ENCODE measurements at places on chromosomes 16 and 17.

DNA sequence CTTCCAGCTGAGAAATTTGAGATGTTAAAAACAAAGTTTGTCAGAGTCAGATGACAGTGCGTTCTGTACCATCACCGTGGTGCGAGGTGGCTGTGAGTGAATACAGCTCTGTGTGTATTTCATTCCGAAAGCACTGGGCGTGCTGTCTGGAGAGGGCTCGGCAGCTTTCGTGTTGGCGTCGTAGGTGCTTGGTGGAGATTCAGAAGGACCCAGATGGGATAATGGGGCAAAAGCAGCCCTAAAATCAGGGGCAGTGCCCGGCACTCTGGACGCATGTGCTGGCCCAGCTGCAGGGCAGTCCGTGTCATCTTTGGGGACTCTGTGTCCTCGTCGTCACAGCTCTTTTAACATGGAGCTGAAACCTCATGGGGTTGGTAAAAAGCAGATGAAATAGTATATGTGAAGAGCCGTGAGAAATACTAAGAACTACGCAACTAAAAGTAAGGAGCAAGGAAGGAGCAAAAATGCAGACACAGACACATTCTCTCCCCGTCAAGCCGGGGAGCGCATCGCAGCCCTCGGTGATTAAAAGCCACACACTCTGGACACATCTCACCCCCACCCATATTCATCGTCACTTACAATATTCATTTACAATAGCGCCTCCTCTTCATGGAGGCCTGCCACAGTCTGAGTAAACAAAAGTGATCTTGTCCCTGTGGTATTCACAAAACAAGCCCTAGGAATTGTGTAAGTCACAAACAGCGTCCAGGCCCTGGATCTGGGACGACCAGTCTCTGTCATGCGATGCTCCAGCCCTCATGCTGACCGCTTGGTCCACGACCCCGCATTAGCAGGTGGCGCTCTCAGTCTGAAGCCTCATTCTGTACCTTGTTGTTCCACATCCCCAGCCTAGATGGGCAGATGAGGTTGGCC, 206.7 kb downstream of the RPTOR start:
- no peak for DNase-seq

DNA sequence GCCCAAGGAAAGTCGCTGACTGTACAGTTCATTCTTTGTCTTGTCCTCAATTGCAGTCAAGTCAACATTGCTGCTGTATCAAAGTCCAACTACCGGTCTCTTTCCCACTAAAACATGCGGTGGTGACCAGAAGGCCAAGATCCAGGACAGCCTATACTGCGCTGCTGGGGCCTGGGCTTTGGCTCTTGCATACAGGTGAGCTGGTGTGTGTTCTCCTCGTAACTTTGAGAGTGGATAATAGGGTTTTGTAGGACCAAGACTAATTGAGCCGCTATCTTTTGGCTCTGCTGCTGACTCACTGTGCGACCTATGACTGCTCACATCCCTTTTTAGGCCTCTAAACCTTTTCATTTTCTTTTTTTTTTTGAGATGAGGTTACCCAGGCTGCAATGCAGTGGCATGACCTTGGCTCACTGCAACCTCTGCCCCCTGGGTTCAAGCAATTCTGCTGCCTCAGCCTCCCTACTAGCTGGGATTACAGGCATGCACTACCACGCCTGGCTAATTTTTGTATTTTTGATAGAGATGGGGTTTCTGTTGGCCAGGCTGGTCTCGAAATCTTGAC, 38.7 kb downstream of the PHKB start:
- no peak for DNase-seq

DNA sequence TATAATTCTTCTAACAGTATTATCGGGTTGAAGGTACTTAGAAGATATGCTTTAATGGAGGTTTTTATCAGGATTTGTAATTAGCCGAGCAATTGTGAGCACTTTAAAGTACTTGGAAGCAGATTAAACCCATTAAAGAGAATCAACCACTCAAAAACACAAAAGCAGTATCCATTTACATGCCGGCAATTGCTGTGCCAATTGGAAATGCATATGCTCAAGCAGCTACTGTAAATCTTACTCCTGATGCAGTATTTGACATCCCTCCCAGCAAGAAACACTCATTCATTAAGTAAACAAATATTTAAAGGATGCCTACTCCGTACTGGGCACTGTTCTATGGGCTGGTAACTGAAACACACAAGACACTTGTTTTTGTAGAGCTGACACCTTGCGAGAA, 11.4 kb upstream of the CCL1 start:
- DNase-seq, result no peak

DNA sequence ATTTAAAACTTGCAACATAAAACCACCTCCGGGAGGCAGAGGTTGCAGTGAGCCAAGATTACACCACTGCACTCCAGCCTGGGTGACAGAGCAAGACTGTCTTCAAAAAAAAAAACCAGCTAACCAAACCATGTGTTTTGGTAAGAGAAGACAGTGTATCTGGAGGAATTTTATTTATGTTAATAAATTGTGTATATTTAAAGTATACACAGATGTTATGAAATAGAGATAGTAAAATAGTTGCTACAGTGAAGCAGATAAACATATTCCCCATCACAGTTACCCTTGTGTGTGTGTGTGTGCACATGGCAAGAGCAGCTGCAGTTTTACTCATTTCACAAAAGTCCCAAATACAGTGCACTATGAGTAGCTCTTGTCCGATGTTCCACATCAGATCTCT, 54.8 kb upstream of the CRISPLD2 start:
- DNase-seq, result no peak

GRCh38 chr16:85658504-85659326, 30.0 kb downstream of the GINS2 start:
- DNase-seq, result no peak

DNA sequence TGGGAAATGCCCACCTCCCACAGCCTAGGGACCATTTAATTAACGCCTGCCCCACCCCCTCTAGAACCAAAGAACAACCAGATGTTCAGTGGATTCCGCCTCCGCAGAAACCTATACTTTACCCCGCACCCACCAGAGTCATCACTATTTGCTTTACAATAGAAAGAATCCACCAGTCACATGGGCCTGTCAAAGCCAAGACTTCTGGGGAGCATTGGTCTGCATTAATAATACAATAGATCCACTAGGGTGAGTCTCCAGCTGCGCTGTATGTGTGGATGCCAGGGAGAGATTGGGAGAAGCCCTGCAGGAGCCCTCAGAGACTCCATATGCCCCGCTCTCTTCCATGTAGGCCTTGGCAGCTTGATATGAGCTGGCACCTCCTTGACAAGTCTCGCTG, 31.3 kb downstream of the CLEC19A start:
- DNase-seq, result no peak

GRCh38 chr17:55735731-55736405, 13.2 kb upstream of the TMEM100 start:
- DNase-seq, result peak; percentile 39

DNA sequence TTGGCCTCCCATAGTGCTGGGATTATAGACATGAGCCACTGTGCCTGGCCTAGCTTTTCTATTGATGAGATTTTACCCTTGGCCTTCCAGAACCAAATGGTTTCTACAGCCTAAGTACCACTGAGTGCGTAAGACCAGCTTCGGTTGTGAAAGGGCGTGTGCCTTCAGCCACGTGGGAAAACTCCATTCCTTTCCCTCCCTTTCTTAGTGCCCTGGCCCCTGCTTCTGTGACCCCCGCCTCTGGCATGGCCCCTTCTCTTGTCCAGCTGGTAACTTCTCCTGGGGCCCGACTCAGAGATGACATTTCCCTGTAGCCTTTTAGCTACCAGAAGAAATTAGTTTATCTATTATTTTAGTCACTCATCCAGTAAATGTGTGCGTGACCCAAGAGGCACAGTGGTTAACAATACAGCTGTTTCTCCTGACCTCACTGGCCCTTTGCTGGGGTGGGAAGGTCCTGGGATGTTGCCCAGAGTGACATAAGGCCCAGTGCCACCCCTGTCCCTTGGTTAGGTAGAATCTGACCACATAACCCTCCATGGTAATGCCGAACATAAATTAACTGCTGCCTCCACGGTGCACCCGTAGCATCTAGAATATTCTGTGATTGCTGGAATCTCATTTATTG, 97.3 kb downstream of the PLCG2 start:
- no peak for DNase-seq

DNA sequence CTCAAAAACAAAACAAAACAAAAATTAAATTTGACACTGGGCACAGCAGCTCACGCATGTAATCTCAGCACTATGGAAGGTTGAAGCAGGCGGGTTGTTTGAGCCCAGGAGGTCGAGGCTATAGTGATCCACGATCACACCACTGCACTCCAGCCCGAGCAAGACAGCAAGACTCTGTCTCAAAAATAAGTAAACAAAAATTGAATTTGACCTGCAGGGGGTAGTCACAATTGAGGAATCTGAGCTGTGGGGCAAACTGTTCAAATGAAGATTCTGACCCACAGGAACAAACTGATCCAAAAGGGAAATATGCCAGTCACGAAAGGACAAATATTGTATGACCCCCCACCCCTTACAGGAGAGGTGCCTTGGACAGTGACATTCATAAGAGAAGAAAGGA, 29.8 kb downstream of the ANKRD11 start:
- no peak for DNase-seq

DNA sequence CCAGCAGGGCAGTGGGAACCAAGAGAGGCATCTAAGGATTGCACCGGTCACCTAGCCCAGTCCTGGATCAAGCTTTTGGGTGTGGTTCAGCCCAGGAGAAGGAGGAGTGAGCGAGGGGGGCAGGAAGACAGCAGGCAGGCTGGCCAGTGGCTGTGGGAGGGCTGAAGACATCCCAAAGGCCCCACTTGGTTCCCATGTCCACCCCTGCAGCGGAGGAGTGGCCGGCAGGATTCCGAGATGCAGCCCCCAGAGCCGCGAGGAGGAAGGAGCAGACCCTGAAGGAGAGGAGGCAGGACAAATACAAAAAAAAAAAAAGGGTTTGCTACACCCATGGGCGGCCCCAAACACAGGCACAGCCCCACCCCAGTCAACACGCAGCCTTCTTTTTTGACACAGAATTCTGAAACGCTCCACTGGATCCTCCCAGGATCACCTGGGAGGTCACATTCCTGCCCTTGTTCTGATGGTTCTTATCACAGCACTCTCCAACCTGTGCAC, 1.1 kb upstream of the SLC47A2 start:
- DNase-seq, result no peak

GRCh38 chr16:17343728-17344127, 127.0 kb downstream of the XYLT1 start:
- no peak for DNase-seq

GRCh38 chr17:79393358-79394052, 217.3 kb downstream of the RBFOX3 start:
- peak; percentile 83 for DNase-seq

DNA sequence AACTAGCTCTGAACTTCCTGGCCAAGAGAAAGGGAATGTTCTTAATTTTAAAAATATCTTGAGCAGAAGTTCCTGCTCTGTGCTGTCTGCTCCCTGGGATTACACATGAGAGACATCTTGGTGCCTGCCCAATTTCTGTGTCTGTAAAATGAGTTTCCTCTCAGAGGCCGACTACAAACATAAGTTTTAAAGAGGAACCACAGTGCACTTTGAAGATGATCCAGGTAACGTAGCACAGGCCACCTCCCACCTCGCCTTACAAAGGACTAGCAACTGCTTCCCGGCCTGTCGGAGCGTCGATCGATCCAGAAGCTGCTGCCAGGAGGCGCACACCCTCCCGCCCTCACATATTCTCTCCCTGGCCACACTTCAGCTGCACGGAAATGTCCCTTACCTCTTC, 55.0 kb upstream of the ATP2A3 start:
- peak; percentile 75 for DNase-seq

- DNase-seq, result no peak
Measured at GRCh38 chr16:61581417-61582046, 454.7 kb downstream of the CDH8 start.

Measured in muscle of arm (tissue), 14 donors.